CD4-positive, alpha-beta T cell (primary cell): ENCODE measurements at places on chromosomes 16 and 17. TPM values are rescaled to one million over a fixed set of nuclear protein-coding genes. Genes with fewer than 3 reads are reported as not detected.

DNA sequence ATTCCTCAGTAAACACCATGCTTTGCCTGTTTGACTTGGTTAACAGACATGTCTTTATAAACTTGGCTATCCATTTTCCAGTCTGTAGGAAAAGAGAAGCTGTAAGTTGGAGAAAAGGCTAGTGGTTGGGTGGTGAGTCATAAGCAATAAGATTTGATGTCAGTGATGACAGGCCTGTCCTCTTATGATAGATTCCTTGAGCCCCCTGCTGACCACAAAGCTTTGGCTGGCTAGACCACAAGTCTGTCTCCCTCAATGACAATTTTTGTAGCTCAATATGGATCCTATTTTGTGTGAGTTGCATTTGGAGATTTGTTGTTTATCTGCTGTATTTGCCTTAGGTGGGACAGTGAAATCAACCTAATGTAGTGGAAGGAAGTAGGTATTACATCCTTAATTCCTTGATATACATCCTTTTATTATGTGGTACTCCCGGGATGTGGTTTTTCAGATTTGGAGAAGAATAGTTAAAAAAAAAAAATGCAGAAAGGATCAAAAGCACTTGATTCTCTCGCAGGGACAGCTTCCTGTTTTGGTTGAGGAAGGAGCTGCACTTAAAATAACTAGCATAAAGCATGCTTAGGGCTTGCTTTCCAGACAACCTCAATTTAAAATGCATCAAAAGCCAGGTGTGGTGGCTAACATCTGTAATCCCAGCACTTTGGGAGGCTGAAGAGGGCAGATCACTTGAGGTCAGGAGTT, 67.4 kb downstream of the SIAH1 start:
- DNase-seq = no peak

DNA sequence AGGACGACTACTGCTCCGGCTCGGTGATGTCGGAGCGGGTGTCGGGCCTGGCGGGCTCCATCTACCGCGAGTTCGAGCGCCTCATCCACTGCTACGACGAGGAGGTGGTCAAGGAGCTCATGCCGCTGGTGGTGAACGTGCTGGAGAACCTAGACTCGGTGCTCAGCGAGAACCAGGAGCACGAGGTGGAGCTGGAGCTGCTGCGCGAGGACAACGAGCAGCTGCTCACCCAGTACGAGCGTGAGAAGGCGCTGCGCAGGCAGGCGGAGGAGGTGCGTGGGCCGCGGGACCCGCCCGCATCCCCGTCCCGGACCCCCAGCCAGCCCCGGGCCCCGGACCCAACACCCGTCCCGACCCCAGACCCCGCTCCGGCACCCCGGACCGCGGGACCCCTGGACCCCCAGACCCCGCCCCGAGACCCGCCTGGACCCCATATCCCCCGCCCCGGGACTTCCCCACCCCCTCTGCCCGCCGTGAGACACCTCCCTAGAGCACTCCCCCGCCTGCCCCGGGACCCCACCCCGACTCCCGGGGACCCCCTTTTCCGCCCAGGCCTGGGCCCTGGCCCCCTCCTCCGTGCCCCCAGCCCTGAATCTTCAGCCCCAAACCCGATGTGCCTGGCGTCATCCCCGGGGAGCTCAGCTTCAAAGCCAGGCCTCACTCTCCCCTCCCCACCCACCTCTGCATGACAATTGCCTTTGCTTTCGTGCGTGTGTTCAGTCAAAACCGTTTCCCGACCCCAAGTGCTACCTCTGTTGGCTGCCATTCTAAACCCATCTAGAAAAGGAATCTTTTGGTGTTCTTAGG, 594 bp downstream of the MAPK8IP3 start:
- DNase-seq = peak; percentile 69

Gene SLC9A5
- total RNA-seq = 3.1 TPM

Gene CHRNE
- total RNA-seq = 3.7 TPM

DNA sequence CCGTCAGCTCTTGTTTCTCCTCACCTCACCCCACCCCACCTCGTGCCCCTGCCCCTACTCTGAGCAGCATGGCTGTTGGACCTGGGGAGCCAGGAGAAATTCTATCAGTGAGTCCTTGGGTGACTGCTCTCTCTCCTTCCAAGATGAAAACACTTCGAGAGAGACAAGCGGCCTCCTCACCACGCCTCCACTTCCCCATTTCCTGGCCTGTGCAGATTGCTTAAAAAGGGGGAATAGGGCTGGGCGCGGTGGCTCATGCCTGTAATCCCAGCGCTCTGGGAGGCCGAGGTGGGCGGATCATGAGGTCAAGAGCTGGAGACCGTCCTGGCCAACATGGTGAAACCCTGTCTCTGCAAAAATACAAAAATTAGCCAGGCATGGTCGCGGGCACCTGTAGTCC, 9.5 kb downstream of the DLX4 start:
- DNase-seq = no peak

GRCh38 chr17:72693151-72693878, 399.2 kb downstream of the SLC39A11 start:
- no peak for DNase-seq

DNA sequence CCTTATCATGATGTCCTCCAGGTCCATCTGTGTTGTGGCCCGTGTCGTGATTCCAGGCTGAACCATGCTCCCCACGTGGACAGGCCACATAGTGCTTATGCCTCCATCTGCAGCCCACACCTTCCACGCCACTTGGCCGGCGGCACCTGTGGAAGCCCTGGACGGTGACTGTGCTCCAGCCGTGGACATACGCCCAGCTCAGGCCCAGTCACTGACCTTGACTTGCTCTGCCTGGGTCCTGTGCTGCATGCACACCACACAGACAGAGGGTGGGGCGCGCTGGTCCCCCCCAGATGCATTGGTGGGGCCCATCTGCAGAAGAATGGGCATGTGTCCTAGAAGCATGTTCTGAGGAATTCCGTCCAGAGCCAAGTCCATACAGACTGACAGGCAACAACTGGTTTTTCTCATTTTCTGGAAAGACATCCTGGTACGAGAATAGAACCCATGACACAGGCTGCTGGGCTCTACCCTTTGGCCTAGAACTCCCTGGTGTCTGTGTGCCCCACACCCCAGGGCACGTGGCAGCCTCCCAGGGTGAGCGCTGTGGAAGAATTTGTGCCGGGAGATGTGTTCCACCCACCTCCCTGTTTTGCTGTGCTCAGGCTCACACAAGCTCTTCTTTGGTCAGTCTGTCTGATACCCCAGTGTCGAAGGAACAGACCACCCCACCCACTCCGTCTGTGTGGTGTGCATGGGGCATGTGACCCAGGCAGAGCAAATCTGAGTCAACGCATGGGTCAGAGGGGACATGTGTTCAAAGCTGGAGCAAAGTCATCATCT, 39.5 kb downstream of the GPT2 start:
- DNase-seq = no peak

- DNase-seq = no peak
Measured at GRCh38 chr16:31078597-31079341, 4.5 kb downstream of the ZNF646 start.

DNA sequence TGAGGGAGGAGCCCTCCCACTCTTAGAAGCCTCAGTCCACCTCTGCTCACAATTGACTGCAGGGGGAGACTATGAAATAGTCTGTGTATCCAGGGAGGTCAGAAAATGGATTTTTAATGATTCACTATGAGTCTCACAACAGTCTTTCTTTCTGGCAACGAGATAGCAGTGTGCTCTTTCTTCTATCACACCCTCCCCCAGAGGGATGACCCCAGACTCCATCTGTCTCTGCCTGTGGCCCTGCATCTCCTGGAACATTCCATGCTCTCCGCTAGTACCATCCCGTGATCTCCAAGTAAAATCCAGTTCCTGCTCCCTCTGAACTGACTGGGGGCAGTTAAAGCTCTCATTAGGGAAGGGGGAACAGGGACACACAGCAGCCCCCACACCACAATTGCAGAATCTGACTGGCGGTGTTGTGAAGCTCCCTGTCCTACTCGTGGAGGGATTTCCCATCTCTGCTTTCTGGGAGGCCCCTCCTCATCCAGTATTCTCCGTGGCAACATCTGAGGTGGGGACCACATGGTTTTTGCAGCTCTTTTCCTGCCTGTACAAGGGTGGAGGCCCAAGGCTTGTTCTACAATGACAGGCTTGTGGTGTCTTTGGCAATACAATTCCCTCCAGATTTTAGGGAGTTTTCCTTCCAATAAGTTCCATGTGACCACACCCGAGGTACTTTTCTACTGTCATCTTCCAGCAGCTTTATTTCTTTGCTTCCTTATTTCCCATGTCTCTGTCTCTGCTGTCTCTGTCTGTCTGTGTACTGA, 19.4 kb downstream of the NATD1 start:
- no peak for DNase-seq

- DNase-seq = no peak
Measured at GRCh38 chr17:77750427-77751043, 208.0 kb upstream of the TNRC6C start.

GRCh38 chr16:70478169-70478568, 23.8 kb downstream of the FCSK start:
- no peak for DNase-seq

DNA sequence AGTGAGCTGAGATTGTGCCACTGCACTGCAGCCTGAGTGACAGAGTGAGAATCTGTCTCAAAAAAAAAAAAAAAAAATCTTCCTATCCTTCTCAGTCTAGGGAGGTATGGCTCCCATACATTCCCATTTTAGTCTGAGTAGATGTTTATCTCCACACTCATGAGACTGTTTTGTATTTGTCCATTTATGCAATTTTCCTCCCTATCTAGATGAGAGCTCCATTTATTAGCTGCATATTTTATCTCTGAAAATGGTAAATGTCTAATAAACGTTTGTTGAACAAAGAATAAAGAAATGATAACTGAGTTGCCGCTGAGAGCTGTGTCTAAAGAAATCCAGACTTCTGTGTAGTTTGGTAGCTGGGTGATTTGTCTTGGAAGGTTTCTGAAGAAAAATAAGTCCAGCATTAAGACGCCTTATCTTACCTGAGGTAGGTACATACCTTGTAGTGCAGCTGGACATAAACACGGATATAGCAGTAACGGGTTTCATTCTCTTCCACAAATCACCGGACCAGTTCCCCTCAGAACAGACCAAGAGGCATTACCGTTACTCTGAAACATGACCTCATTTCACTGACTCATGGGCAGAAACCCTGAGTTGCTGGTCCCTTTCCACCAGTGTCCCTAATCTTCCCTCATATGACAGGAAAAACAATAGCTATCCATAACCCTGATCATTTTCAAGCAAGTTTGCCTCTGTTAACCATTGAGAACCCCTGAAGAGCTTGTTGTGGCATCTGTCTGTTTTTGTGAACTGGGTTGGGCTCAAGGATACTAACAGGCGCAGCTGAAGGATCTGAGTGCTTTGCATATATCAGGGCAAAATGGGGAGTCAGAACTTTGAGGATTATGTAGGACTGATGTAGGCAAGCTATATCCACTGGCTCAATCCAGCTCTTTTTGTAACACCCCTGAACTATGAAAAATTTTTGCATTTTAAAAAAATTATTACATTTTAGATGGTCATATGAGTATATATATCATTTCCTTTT, 177.4 kb upstream of the XYLT1 start:
- no peak for DNase-seq

DNA sequence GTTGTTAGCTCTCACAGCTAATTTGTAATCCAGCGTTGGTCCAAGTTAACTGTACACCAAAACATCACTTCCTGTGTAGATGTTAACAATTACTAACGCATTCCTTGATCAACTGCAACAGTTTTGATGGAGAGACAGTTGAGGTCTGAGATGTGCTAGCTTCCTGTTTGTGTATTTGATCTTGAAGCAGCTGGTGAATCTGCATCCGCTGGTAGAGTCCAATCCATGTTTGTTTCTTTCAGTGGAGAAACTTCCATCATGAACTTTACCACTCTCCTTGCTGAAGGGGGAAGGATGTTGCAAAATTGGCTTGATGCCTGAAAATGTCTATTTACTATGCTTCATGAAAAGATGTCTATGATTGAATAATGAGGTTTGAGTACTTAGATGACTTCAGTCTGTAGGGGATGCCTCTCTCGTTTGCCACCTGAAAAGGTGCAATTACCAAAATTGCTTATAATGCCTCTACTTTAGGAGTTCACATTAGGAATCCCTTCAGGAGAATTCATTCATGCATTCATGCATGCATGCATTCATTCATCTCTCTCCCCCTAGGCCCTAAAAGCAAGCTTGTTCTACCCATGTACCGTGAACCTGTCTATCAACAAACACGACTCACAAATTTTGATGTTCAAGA, 39.6 kb upstream of the ZKSCAN2 start:
- no peak for DNase-seq
